ENCODE measurements at places on chromosomes 6 and 20.

DNA sequence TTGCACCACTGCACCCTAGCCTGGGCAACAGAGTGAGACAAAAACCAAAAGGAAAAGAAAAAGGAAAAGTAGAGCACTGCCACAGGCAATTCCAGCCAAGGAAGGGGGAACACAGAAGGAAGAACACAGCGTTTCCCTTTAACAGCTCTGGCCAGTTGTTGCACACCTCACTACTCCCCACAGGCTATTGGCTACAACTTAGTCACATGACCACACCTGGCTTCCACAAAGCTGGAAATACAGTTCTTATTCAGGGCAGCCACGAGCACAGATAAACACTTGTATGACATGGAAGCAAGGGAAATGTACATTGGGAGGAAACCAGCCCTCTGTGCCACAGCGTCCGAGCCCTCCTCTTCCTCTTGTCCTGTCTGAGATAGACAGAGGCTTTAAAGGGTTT, 249.0 kb upstream of the JARID2 start:
- no peak for DNase-seq

- DNase-seq = no peak
Observed at GRCh38 chr6:165652766-165653165, 10.3 kb downstream of the PDE10A start.

- DNase-seq = no peak
Observed at GRCh38 chr20:35174458-35175216, 2.8 kb downstream of the PROCR start.

- DNase-seq = no peak
Observed at GRCh38 chr6:19444041-19444440, 393.1 kb upstream of the ID4 start.

GRCh38 chr20:51567622-51568021, 25.1 kb upstream of the NFATC2 start:
- DNase-seq = no peak

GRCh38 chr6:156747715-156748114, 29.5 kb upstream of the ARID1B start:
- DNase-seq = no peak

GRCh38 chr6:71367756-71368155, 79.1 kb downstream of the OGFRL1 start:
- no peak for DNase-seq

DNA sequence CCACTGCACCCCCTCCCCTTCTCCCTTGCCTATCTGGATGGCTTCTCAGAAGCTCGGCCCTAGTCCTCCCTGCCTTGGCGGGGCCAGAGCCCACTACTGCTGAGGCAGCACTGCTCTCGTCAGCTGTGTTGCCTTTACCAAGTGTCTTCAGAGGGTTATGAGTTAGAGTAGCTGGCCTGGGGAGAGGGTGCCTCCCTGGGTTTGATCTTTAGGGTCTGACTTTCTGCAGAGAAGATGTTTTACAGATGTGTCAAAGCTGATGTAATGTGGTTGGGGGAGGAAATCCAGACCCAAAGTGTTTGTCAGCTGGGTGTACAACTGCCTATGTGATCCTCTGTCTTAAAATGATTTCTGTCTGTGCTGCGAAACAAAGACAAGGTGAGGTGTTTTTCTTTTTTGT, 30.4 kb upstream of the PI16 start:
- no peak for DNase-seq

DNA sequence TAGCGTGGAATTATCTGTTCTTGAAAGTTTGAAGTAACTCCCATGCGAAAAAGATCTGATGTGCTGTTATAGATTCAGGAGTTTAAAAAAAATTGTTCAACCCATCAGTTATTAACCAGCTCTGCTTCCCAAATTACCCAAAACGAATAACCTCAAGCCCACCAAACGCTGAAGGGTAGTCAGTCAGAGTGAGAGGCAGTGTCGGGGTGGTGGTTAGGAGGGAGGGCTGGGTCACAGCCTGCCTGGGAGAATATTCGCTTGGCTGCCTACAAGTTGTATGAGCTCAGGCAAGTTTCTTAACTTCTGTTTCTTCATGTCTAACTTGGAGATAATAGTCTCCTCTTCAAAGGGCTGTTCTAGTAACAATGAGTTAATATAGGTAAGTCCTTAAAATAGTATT, 114.6 kb downstream of the JPH2 start:
- DNase-seq = no peak

DNA sequence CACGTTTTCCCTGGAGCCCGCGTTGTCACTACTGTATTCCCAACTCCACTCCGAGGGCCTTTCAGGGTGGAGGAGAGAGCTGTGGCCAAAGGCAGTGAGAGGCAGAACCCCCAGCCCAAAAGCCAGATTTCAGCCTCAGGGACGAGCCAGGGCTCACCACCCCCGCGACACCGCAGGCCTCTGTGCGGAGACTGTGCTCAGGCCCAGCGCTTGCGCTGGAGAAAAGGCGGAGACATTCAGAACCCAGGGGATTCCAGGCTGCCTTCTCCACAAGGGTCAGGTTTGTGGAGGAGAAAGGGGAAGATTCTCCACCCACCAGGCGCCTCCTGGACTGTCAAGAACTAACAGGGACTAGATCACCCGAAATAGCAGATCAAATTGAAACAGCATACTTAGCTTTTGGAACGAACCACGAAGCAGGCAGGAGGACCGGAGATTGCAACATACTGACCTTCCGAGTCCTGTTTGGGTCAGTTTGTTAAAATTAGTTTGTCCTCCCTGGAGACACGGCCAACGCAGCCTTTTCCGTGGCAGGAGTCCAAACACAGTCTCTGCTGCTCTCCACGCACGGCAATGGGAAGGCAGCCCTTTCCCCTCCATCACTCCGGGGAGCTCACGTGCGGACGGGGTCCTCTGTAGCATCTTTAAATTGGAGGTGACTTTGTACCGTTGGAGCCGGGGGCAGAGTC, 14.4 kb downstream of the DLL1 start:
- DNase-seq = no peak

GRCh38 chr20:37308086-37309050, 18.9 kb downstream of the MANBAL start:
- DNase-seq = no peak

GRCh38 chr6:75025371-75025770, 180.5 kb downstream of the COL12A1 start:
- no peak for DNase-seq

GRCh38 chr6:110475066-110475653, 1.3 kb downstream of the SLC22A16 start:
- no peak for DNase-seq

DNA sequence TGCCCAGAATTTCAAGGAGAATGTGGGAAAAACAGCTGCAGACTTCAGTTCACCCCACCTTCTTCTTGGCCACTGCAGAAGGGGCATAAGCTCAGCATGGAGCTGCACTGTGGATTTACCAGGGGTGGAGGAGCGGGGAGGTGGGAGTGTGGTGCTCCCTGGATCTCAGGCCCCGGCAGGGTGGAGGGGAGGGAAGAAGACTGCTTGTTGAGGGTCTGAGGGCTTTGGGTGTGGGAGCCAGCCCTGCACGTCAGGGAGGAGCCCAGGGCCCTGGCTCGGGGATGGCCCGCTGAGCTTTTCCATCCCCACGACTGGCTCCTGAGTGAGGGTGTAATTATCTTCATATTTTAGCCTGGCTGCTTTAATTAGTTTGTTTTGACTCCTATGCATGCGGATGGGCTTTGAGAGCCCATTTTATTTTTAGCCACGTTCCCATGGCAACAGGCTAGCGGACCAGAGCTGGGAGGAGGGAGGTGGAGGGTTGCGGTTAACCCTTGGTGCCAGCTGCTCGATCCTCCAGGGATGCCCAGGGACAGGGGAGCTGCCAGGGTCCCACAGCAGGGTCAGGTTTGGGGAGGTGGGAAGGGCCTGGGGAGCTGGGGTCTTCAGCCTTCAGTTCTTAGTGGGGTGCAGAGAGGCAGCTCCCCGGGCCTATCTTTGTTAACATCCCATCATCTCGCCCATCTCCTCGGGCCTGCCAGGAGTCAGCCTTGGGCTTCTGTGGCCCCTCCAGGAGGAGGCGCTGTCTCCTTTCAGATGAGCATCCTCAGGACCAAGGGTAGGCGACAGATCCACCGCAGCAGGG, 68.2 kb downstream of the RAB44 start:
- DNase-seq = peak; percentile 91

DNA sequence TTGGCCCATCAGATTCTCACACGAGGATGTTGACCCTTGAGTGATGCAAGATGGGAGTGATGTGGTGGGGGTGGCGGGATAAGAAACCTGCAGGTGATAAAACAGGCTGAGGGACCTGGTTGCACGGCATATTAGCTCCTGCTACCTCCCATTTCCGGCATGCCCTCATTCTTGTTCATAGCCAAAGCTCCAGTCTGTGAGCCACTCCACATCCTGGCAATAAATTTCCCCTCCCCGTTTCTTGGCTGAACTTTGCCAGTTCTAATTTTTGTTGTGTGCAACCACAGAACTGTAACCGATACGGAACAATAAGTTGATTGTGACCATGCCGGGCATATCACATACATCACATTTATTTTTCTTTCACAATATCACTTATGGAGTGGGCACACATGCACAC, 41.6 kb upstream of the NFATC2 start:
- no peak for DNase-seq

DNA sequence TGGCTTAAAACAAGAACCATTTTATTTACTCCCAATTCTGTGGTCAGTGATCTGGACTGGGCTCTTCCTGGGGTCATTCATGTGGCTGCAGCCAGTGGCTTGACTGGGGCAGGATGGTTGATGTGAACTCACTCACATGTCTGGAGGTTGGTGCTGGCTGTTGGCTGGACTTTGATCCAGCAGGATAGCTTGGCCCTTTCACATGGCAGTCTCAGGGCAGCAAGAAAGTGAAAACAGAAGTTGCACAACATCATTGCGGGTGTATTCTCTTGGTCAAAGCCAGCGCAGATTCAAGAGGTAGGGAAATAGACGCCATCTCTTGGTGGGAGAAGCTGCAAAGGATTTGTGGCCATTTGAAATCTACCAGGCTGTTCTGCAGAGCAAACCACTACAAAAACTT, 77.2 kb downstream of the MDGA1 start:
- no peak for DNase-seq

DNA sequence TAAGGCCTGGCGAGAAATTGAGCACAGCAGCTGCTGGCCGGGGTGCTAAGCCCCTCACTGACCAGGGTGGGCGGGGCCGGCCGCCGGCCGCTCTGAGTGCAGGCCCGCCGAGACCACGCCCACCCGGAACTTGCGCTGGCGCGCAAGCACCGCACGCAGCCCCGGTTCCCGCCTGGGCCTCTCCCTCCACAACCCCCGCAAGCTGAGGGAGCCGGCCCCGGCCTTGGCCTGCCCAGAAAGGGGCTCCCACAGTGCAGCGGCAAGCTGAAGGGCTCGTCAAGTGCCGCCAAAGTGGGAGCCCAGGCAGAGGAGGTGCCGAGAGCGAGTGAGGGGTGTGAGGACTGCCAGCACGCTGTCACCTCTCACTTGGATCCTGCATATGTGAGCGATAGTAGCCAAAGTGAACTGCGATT, 251.2 kb downstream of the GJA1 start:
- DNase-seq = no peak

DNA sequence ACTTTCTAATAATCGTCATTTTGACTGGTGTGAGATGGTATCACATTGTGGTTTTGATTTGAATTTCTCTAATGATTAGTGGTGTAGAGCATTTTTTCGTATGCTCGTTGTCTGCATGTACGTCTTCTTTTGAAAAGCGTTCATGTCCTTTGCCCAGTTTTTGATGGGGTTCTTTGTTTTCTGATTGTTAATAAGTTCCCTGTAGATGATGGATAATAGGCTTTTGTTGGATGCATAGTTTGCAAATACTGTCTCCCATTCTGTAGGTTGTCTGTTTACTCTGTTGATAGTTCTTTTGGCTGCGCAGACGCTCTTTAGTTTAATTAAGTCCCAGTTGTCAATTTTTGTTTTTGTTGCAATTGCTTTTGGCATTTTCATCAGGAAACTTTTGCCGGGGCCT, 32.3 kb upstream of the XRN2 start:
- no peak for DNase-seq

GRCh38 chr6:41639809-41640371, 1.6 kb downstream of the MDFI start:
- DNase-seq = no peak

DNA sequence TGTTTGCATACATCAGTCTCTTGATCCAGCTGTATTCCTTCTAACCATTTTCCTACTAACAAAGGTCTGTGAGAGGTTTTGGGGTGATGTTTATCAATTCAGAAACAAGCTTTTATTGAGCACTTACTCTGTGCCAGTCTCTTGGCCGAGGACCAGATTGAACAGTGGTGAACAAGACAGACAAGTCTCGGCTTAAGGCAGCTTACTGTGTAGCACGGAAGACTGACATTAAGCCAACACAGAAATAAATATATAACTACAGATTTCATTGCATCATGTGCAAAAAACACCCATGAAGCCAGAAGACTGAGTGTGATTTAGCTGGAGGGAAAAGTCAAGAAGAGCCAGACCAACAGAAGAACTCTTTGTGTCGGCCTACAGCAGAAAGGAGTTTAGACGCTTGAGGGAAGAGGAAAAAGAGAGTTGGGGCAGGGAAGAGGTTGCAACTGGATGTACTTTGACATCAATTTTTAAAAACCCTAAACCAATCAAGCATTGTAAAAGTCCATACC, 549.6 kb upstream of the CITED2 start:
- DNase-seq = no peak

GRCh38 chr6:105452924-105453756, 50.3 kb upstream of the PREP start:
- DNase-seq = no peak

- DNase-seq = no peak
Observed at GRCh38 chr6:111461860-111462259, 21.2 kb downstream of the REV3L start.

DNA sequence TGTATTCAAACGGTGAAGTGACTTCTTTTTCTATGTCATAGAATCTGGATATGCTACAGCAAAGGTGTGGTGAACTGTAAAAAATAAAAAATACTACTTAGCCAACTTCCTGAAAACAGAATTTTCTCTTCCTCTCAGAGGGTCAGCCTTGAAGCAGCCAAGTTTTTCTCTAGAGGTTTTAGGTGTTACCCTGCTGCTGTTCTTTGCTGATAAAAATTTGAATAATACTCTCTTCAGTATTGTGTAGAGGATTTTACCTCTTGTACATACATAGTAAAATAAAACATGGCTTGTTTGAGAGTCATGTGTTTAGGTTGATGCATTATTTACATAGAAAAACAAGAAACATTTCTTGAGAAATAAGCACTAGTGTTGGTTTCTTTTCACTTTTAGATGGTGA, 458.4 kb downstream of the TBC1D32 start:
- DNase-seq = no peak

DNA sequence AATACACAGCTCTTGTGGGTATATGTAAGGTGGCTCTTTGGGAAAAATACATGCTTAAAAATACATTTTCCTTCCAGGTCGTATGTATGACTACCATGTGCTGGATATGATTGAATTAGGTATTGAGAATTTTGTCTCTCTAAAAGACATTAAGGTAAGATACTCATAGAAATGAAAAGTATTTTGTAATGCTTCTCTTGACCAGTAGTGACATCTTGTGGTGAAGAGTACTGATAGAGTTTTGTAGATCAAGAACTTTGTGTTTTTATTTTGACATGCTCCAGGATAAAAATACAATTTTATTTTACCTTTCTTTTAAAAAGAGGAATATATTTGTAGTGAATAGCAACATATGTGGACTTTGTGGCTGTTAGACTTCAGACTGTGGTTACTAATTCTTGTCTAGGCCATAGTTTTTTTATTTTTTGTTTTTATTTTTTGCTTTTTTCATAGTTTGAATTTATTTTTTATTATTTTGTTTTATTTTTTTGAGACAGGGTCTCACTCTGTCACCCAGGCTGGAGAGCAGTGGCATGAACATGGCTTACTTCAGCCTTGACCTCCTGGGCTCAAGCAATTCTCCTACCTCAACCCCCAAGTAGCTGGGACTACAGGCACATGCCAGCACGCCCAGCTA, 17.9 kb downstream of the RPF2 start:
- peak; percentile 29 for DNase-seq

GRCh38 chr20:59463541-59463940, 140.8 kb upstream of the PHACTR3 start:
- no peak for DNase-seq
